SHP77 (cell line): ENCODE measurements at places on chromosomes 6 and 20.

- no peak for DNase-seq
Measured at GRCh38 chr6:159808647-159809046, 8.6 kb downstream of the PNLDC1 start.

DNA sequence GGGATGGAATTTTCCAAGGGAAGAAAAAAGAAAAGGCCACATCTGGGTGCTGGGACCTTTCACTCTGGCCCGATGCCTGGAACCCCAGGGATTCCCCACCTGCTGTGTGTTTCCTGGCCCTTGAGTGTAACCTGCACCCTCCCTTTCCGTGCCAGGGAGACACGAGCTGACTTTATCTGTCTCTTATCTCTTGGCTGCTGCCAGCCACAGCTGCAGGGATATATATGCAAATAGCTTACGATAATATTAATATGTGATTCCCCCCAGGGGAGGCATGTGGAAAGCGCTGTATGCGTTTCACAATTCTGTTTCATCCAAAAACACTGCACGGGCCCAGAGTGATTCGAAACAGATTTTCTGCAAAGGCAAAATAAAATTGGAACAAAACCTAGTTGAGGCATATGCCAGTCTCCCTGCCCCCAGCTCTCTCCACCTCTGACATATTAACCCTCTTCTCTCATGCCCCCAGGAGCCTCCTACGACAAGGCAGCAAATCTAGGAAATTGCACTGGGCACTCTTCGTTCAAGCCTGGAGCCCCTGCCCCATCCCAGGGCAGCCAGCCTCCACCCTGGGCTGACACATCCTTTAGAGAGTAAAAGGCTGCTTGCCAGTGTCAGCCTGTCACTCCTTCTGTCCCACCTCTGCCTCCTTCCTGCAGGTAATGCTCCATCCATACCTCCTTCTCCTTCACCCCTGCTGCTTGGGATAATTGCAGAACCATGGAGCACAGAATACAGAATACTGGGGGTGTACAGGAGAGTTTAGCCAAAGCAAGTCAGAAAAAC is 1.3 kb downstream of the RIPOR3 start:
- DNase-seq = no peak

GRCh38 chr20:44151621-44152416 is 35.2 kb downstream of the JPH2 start:
- DNase-seq = no peak

DNA sequence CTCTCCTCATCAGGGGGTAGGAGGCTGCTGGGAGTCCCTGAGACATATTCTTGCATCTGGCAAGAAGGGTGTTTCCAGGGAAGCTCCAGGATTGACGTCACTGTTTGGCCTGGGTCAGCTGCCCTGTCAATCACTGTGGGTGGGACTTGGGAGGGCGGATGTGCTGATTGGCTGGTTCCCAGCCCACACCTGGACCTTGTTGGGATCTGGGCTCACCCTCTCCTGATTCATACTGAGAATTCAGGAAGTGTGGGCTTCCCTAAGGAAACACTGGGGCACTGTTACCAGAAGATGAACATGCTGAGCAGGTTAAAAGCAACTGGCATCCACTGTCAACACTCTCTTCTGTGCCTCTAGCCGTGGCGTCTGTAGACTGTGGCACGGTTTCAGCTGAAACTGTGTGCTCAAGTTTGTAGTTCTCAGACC is 36.5 kb downstream of the CDH26 start:
- peak; percentile 53 for DNase-seq

GRCh38 chr6:53066077-53066417 is 843 bp downstream of the FBXO9 start:
- DNase-seq = peak; percentile 14

- peak; percentile 84 for DNase-seq
Measured at GRCh38 chr6:24919056-24919892, 16.5 kb downstream of the RIPOR2 start.

DNA sequence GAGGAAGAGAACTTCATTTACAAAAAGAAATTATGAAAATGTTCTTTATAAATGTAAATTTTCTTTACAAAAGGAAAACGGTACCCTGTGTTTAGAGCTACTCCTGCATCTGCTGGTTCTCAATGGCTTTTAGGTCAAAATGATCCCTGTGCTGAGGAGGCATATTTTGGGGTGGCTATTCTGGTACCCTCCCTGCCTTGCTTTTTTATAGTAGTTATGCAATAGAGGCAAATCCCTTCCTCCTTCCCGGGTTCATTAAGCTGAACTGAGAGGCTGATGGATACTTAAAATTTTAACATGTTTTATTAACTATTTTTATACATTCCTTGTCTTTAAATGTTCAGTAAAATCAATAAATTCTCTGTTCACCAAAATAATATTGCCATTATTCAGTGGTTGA is 38.9 kb downstream of the KLHL32 start:
- DNase-seq = no peak

- no peak for DNase-seq
Measured at GRCh38 chr20:36454698-36455427, 86.5 kb upstream of the MYL9 start.

DNA sequence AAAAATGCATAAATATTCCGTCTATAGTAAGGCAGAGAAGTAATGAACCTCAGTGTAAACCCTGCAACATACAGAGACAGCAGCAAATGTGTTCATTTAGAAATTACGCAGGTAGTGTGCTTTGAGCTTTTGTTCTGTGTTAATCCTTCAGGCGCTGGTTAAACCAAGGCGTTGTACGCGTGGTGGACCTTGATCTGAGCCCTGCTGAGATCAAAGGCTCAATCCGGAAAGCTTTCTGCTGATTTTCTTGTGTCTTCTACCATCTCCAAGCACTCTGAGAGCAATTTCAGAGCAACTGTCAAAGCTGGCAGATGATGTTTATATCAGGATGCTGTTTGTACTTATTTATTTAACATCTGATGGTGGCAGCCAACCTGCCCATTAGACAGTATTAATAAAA is 382.8 kb downstream of the CDH26 start:
- DNase-seq = no peak

DNA sequence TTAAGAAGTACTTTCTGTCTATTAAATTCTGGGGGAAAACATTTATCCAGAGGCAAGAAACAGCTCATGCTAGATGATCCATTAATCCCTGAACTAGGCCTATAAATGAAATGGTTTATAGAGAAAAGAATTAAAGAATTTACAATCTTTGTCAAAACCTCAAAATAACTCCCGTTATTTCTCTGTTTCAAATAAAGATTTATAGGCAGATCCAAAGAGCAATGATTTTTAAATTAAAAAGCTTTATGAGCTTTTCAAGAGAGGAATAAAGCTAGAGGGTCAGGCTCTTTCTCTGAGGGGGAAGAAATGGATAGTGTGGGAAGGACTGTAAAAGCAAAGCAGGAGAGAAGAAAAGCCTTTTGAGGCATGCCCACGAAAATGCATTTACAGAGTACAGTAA is 82.5 kb upstream of the OGFRL1 start:
- no peak for DNase-seq

DNA sequence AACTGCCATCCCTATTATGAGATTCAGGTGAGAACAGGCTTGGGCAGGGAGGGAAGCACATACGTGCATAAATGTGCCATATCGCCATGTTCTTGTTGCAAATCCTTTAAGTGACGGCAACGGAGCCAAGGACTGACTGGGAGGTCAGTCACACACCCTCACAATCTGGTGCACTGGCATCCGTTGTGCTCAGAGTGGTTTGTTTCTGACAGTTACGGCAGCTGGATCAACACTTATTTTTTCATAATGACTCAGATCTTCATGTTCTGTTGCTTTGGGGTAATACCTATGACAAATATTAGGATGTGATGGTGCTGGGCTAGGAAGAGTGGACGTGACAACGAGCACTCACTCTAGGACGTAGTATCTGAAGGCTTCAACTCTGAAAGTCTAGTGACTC is 56.2 kb upstream of the PREP start:
- DNase-seq = peak; percentile 13

DNA sequence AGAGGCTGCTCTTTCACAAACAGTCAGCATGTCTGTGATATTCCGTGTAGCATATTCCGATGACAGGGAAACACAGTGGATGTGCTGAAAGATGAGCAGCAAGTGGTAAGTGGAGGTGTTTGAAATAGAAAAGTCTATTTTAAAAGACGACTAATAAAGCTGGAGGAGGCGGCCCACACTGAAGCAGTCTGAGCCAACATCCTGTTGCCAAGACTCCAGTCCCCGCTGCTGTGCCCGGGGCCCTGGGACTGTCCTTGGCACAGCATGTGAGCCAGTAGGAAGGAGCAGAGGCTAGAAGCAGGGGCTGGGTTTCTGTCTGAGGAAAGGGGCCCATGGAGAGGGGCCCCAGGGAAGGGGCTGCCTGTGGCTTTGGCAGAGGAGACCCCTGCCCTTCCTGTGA is 351.5 kb upstream of the CHD6 start:
- no peak for DNase-seq

GRCh38 chr20:38152621-38153221 is 12.3 kb downstream of the TGM2 start:
- DNase-seq = no peak

DNA sequence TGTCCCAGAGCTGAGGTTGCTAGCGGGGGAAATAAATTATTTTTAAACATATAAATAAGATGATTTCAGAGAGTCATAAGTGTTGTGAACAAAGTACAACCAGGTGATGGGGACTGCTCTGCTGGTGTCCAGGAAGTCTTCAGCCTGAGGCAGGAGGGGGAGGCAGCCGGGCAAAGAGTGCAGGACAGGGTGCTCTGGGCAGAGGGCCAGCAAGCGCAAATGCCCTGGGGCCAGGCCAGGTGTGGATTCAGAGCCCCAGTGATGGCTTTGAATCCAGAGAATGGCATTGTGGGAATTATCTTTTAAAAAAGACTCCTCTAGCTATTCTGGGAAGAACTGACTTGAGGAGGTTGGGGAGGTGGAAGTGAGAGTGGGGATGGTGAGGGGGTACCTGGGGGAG is 1.6 kb downstream of the CLPSL1 start:
- no peak for DNase-seq

- DNase-seq = no peak
Measured at GRCh38 chr6:111556004-111556403, 49.7 kb downstream of the TRAF3IP2 start.

DNA sequence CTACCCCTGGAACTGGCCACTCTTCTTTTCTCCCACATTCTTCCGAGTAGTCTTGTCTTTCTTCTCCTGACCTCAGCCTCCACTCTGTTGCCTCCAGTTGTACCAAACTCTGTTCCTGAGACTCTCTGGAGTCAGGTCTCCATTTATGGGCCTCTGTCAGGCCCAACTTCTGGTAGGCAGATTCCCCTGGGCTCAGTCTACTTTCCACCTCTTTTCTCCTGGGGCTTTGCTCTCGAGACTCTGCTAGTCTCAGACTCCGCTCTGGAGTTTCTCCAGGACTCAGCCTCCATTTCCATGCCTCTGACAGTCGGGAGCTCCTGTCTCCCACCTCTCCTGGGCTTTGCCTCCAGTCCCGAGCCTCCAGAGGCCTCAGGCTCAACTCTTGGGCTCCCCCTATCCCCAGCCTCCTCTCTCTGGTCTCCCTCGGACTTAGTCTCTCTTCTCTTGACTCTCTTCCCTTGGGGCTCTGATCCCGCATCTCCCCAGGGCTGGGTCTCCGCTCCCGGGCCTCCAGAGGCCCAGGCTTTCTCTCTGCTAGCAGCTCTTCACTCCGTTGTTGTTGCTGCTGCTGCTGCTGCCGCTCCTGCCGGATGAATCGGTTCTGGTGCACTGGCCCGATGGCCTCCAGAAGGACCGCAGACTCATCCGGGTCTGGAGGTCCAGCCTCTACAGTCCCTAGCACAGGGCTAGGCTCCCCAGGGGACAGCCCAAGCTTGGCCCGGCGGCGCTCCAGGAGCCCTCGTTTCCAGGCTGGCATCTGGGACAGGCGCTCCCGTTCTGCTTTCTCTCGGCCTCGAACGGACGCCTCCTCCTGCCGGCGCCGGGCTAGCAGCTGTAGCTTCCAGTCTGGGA is 1.1 kb downstream of the PPP1R18 start:
- DNase-seq = no peak

DNA sequence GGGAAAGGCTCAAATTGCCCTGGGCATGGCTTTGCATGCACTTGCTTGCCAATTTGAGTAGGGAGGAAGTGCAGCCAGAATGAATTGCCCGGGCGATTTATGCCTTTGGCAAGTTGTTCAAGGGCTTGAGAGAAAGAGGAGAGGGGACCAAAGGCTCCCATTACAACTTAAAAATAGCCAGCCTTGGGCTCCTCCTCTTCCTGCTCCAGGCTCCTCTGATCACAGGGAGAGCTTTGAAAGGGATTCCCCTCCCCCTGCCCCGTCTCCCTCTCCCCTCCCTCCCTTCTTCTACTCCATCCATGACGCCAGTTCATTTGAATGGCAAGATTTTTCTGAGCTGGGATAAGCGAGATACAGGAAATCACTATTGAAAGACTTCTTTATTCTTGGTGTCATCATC is 304.9 kb upstream of the JAG1 start:
- no peak for DNase-seq

GRCh38 chr20:46378412-46379009 is 27.9 kb downstream of the ELMO2 start:
- no peak for DNase-seq

- no peak for DNase-seq
Measured at GRCh38 chr20:52422574-52423336, 231.2 kb upstream of the ZFP64 start.

GRCh38 chr6:41645007-41645618 is 6.8 kb downstream of the MDFI start:
- no peak for DNase-seq

- DNase-seq = no peak
Measured at GRCh38 chr6:43781941-43782704, 12.1 kb downstream of the VEGFA start.

GRCh38 chr6:16740097-16740496 is 21.2 kb downstream of the ATXN1 start:
- DNase-seq = no peak

DNA sequence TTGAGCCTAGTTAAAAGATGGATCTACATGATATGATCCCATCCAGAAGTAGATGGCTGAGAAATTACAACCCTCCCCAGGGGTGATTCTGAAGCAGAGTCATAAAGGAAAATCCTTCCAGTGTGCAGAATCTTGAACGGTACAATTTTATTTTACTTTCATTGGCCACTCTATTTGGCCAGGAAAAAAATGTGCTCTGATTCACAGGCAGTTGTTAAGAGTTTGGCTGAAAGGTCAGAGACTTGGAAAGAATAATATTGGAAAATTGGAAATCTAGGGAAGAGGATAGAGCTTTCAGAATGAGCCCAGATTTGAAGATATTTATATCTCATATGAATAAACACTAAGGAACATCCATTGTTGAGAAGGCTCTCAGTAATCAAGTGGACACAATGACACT is 1299.3 kb upstream of the GJE1 start:
- DNase-seq = no peak

DNA sequence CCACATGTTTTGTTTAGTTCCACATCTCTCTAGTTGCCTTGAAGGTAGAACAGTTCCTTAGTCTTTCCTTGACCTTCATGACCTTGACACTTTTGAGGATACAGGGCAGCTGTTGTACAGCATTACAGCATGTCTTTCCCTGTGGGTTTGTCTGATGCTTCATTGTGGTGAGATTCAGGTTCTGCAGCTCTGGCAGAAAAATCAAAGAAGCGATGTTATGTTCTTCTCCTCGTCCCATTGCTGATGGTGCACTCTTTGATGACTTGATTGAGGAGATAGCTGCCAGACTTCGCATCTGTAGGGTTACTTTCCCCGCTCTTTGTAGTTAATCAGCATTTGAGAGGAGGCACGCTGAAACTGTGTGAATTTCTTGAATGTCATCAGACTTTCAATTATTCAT is 12.0 kb downstream of the CEBPB start:
- DNase-seq = no peak
